ENCODE measurements at places on chromosomes 2 and 18.

GRCh38 chr2:180978903-180979748, 1.3 kb upstream of the UBE2E3 start:
- DNase-seq = no peak

- DNase-seq = no peak
Observed at GRCh38 chr2:84619794-84620371, 103.6 kb downstream of the DNAH6 start.

DNA sequence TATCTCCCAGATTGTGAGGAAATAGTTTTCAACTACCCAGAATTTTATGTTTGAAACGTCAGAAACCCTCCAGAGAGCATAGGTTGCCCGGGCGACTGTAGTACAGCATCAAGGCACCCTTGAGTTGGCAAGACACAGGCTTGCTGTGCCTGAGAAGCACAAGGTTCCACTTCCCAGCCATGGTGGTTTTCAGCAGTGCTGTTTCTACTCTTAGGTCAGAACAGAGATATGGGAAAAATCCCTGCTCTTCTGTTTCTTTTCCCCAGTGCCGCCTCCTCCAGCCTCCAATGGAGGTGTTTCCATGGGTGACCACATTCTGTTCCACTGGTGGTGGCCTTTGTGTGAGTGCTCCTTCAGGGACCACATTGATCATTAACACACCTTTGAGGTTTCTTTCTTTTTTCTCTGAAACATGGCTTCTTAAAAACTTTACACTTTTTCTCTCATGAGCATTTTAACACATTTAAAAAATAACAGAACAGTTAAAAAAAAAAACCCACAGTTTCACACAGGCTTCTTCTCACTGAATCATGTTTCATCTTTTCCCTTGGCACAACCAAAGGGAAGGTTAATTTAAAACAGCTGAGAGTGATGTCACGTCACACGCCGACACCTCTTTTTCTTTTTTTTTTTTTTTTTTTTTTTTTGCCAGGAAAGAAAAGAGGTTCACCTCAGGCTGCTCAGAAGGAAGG, 229.3 kb upstream of the HDAC4 start:
- no peak for DNase-seq

DNA sequence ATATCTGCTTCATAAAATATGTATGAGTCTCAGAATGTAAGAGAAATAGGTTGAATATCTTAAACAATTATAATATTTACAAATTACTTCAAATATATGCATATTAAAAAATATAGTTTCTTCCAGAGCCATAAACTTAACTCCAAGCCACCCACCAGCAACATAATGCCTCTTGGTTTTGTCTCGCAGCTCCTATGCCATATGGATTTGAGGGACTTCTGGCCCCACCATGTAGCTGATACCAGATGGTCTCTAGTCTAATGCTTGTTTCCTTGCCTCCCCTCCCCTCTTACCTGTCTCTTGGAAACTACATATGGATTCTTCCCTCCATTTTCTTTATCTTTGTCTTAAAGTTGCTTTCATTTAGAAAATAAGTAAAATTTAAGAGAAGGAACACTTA, 114.3 kb downstream of the GCA start:
- no peak for DNase-seq

DNA sequence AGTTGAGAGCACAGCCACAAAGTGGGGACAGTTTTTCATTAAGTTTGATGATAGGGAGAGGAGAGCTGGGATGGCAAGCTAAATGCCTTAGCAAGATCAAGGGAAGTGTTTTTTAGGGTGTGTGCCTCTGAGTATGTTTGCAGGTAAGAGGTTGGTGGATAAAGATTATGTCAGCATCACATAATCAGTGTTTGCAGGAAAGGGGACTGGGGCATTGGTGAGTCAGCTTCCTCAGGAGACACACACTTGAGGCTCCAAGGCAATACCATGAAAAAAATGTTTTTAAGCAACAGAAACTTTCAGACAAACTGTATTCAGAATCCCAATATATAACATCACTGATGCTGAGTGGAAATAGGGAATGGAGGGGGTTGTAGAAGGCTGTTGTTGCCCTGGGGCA, 25.4 kb upstream of the DTNB start:
- DNase-seq = no peak

DNA sequence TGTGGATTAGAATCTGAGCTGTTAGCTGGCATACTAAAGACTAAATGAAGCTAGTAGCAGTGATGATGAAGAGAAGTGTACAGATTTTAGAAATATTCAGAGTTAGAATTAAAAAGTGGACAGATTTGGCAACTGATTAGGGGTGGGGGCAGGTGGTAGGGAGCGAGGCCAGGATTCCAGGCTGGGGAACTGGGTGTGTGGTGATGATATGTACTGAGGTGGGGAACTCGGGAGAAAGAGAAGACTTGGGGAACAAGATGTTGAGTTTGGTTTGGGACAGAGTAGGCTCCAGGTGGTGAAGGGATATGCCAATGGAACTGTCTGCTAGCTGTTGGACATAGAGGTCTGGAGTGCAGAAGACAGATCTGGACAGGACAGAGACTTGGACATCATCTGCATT, 9.2 kb upstream of the CYP26B1 start:
- no peak for DNase-seq

DNA sequence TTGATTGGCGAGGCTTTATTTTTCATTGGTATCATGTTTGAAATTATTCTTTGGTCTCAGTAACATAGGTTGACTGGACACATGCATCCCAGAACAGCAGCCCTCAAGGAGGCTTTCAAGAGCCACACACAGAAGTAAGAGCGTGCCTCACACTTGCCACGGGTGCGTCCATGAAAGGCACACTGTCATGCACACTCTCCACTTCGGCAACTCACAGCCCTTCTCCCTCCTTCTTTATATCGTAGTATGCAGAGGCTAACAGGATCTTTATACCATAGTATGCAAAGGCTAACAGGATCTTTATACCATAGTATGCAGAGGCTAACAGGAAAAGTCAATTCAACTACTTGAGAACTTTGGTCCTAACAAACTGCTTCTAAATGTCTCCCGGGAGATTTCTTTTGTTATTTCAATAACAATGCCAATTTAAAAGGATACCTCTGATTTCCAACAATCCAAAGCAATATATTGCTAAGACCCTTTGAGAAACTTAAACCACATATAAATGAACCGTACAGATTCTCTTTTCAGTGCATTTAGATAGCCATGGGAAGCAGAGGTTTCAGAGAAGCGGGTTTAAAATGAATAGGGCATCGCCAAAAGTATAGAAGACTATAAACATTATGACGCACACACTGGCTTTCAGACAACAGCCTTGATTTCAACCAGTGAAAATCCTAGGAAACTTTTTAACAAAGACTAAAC, 26.5 kb upstream of the ZNF516 start:
- DNase-seq = no peak

DNA sequence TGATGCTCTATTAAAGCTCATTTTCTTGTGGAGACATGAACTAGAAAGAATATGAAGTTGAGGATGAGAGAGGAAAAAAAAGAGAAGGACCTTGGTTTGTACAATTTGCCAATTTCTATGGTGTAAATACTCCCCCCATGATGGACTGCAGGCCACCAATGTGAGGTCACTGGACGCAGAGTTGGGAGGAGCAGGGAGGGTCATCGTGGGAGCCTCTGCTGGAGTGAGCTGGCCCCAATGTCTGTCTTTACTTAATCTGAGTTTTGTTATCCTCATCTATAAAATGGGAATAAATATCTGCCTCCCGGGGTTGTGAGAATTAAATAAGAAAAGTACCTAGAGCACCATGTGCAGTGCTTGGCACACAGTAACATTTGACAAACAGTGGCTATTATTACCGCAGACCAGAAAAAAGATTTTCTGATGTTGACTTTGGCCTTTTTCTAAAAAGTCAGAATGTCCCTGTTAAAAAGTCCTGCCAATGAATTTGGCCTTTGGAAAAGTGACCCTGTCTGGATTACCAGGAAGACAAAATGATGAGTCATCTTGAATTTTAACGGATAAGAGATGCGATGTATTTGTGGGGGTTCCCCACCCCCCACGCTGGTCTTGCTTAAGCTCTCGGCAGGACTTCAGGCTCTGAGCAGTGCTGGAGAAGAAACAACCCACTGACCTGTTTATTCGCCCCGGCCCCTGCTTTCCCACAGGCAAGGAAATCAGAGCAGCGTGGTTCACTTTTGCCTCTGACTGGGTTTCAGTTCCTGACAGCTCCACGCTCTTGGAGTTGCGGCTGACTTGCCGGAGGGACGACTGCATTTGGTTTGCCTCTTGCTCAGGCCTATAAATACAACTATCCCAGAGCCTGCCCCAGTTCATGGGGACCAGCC, 50.3 kb upstream of the FOSL2 start:
- no peak for DNase-seq

GRCh38 chr2:67713376-67713775, 316.2 kb downstream of the ETAA1 start:
- no peak for DNase-seq

DNA sequence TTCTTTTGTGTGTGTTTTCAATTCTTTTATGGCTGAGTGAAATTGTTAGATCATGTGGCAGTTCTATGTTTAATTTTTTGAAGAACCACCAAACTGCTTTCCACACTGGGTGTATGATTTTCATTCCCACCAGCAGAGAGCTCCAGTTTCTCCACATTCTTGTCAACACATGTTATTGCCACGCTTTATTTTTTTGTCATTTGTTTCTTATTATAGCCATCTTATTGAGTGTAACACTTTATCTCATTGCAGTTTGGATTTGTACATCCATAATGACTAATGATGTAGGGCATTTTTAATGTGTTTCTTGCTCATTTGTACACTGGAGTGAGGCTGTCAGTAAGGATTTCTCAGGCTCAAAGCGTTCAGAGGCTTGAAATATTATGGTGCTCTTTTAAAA, 184.2 kb downstream of the PIEZO2 start:
- DNase-seq = no peak

GRCh38 chr2:42881732-42882131, 89.3 kb upstream of the HAAO start:
- DNase-seq = peak; percentile 21

- DNase-seq = no peak
Observed at GRCh38 chr2:64652231-64653108, 1.2 kb downstream of the SERTAD2 start.

DNA sequence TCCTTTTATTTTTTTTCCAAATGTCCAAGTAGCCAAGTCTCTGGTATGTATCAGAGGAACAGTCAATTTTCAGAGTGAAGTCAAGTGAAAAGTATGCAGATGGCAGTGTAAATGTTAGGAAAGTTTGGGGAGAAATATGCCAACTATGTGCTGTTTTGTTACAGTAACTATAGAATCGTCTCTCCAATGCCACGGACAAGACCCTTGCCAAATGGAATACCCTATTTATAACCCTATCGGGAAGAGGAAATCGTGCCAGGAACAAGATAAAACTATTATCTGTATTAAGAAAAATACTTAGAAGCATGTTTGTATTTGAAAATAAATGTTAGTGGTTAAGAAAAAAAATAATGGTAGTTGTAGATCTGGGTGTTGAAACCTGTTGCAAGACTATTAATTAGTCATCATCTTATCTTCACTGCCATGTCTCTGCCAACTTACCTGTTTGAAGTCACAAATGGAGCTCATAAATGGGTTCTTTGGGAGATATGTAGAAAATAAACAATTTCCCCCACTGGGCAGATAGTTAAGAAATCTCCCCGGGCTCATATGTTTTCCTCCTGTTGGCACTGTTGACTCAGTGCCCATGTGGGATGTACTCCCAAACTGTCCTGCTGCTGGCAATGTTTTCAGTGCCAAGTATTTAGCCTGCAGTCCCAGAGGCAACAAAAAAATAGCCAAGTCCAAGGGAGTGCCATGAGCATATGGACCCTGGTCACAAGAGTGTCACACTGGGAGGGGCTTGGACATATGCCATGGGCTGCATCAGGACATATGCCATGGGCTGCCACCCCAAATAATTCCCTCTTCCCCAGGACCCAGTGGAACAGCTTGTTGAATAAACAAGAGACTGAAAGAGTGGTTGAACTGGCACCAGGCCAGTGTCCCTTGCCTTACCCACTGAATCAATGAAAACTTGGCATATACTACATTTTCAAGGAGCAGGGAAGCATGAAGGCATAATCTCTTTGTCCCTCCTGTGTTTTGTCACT, 366.9 kb downstream of the OSR1 start:
- DNase-seq = no peak

GRCh38 chr2:164899121-164899520, 56.2 kb downstream of the SLC38A11 start:
- DNase-seq = no peak

- DNase-seq = no peak
Observed at GRCh38 chr2:232860593-232861241, 9.3 kb upstream of the SNORC start.

DNA sequence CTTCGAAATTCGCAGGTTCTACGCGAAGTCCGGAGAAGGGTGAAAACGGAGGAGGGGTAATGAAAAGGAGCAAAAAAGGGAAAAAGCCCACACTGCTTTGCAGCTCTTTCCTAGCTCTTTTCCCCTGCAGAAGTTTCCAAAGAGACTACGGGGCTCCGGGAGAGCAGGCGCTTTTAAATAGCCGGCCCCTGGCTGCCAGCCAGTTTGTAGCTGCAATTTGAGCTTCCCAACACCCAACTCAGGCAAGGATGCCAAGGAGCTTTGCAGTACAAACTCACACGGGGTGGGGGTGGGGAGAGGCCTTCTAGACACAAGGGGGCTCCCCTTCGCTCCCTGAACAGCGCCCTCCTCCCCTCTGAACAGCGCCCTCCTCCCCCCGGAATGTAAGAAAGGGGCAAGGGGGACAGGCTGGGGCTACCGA, at the start of gene IGFBP5:
IGFBP5 (minus strand) TSS at position 149 of the 421 bp plus-strand sequence. CDS start 774 bp downstream, outside the sequence.
- no peak for DNase-seq

- no peak for DNase-seq
Observed at GRCh38 chr18:38961880-38962279, 1396.3 kb upstream of the CELF4 start.

- no peak for DNase-seq
Observed at GRCh38 chr2:234710587-234710986, 213.7 kb upstream of the ARL4C start.

DNA sequence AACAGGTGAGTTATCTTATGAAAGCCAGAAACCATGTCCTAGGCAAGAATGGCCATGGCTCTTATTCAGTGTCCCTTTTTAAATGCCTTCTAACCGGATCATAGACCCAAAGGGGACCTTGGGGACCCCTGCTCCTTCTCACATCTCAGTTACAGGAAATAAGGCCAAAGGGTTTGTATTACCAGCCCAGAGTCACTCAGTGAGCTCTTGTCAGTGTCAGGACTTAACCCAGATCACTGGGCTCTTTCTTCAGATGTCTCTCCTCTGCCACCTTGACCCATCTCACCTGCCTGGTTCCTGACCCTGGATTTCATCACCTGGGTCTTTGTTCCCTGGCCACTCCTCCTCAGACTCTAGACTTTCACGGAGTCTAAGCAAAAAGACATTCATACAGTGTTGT, 556.7 kb downstream of the CMPK2 start:
- no peak for DNase-seq
